Astrocyte of the spinal cord (primary cell): ENCODE measurements at places on chromosomes 2 and 18.

- DNase-seq, result no peak
These were observed 125.5 kb upstream of the REV1 start for GRCh38 chr2:99615247-99615771.

DNA sequence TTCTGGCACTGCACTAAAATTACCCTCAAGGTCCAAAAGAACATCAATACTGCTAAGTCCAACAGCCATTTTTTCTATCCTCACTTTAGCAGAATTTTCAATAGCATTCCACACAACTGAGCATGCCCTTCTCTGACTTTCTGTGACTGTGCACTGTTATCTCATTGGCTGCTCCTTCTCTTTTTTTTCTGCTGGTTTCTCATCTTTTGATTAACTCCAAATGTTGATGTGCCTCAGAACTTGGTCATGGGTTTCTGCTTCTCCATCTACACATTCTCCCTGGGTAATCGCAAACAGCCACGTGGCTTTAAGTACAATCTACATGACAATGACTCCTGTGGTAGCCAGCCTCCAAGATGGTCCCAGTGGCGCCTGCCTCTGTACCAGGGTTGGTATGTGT is 75.0 kb upstream of the CD226 start:
- DNase-seq, result no peak

DNA sequence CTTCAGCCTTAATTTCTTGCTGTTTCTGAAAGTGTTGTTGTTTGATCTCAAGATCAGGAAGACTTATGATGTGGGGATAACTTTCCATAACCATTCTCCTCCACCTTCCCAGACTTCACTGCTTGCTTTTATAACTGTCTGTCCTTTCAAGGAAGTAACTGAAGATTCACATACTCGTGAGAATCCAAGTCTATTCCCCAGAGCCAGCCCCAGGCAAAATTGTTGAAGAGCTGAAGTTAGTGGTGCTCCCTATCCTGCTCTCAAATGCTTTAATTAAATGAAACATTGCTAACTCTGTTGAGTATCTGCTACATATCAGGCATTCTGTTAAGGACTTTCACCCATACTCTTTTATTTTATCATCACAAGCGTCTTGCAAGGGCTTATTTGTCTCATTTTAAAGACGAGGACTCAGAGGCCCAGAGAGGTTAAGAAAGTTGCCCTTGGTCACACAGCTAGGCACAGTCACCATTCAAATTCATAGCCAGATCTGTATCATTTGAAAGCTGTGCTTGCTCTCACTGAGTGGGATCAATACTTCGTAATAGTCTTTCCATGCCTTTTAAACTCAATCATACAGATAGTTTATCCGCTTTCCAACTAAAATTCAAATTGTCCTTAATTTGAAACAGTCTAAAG is 189.8 kb upstream of the TCF4 start:
- DNase-seq, result no peak

DNA sequence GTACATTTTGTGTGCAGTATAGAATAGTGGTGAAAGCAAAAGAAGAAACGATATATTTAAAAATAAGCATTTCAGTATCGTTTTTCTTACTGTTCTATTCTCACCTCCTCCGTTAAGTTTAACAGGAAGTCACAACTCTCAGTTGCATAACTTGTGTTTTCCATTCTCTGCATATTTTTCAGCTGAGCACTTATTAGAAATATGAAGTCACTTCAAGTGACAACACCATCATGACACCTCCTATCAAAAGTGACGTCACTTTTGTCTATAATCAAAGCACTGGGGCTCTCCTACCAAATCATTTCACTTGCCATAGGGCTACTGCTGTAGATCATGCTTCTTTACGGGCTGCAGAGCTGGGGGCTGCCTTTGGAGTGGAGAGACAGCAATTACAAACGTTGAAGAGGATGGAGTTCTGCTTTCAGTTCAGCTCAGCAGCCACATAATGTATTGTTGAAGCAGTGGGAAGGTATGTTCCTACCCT is 36.3 kb downstream of the STAT4 start:
- DNase-seq, result no peak

DNA sequence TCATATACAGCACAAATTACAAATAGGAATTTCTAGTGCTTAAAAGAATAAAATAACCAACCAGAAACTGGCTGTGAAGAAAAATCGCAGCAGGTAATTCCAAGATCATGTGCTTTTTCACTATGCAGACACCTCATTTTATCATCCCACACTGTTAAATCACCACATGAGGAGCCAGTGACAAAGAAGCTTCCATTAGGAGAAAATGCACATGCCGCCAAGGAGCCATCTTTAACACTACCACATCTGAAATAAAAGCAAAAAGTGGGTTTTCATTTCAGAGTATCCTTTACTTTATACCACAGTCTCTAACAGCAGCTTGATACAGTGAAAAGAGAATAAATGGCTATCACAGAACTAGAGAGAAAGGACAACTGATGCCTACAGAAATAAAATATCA is 6.8 kb downstream of the WDSUB1 start:
- DNase-seq, result no peak

GRCh38 chr18:30811580-30811979 is 231.0 kb downstream of the DSC3 start:
- DNase-seq, result no peak

GRCh38 chr2:108378851-108379250 is 1.1 kb downstream of the SULT1C4 start:
- DNase-seq, result no peak

DNA sequence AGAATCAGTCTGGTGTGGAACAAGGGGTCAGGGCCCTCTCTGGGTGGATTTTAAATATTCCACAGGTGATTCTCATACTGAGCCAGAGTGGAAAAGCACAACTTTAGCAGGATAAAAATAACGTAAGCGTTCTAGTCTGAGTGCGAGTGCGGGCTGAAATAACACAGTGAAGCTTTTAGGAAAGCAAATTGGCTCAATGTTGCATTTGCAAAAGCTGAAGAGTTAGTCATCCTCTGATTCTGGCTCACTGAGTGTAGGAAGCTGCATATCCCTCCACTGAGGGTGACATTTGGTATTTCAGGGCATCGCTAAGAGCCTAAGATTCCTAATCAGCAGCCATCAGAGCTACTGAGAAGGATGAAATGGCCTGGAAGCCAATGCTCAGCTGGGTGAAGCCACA is 134.7 kb downstream of the RIF1 start:
- DNase-seq, result no peak
